ENCODE measurements at places on chromosomes 7 and 10.

- DNase-seq, result no peak
Measured at GRCh38 chr10:31204090-31204489, 114.9 kb upstream of the ZEB1 start.

- DNase-seq, result no peak
Measured at GRCh38 chr7:10120936-10121335, 852.7 kb upstream of the PHF14 start.

DNA sequence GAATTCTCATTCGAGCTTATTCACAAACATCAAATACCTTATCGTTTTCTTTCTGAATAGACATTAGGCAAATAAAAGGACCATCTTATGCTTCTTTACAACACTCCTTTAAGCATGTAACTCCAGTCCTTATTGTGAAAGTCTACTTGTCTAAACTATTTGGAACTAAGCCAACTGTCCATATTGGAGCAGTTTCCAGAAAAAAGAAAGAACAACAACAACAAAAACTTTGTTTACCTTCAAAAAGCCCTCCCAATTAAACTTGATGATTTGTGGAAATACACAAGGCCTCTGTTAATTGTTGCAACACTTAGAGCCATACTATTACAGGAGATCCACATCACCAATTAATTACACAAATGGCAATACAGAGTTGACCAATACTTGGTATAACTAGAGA is 163.6 kb downstream of the GALNT11 start:
- DNase-seq, result no peak

- DNase-seq, result no peak
Measured at GRCh38 chr10:71429304-71429703, 32.6 kb downstream of the CDH23 start.

GRCh38 chr7:92691578-92691977 is 101.4 kb upstream of the FAM133B start:
- DNase-seq, result no peak
